ENCODE measurements at places on chromosomes 2 and 18.

GRCh38 chr2:149564983-149565382 is 22.6 kb downstream of the MMADHC start:
- DNase-seq = no peak

DNA sequence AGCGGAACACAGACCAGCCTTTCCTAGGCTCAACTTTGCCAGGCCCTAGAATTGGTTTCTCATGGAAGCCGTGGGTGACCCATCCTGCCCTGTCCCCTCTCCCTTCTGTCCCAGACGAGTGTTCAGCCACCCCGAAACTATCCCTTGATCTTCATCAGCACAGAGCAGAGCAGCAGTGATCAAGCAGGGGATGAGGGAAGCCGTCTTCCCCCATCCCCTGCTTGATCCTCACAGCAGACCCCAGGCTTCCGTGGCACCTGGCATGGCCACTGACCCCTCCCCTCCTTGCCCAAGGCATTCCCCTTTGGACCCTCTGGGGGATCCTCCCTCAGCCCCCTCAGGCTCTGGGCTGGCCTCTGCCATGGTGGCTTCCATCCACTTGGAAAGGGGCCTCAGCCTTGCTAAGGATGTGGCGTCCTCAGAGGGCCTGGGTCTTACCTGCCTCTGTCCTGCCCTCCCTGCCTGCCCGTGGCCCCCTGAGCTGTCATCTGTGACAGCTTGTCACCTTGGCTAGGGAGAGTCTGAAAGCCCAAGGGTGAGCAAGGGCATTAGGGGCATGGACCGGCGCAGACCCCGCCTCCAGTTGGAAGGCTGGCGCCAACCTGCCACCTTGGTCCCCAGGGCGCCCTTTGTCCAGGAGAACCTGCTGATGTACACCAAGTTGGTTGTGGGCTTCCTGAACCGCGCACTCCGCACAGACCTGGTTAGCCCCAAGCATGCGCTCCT is 10.4 kb upstream of the CCDC74A start:
- DNase-seq = no peak

DNA sequence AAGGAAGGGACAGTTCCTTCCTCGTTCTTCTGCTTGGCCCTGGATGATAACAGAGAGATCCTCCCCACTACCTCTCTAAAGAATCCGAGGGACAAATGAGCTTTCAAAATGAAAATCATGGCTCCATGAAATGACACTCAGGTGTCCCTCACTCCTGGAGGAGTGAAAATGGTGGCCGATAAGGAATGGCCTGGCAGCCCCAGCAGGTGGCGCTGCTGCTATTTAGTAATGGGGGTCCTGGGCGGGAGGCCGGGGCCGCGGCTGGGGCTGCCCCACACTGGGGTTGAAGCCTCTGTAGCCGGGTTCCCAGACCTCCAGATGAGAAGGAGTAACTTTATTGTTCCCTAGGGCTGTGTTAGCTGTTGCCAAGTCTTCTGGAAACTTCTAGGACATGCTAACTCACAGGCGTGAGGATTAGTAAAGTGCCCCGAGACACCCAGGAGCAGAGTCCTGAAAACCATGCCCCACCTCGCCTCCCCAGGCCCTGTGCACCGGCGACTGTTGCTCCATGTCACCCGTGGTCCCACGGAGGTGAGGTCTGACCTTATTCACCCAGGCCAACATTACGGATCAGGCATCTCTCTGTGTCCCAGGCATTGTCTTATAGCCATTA is 138.0 kb downstream of the CTIF start:
- DNase-seq = peak; percentile 73

DNA sequence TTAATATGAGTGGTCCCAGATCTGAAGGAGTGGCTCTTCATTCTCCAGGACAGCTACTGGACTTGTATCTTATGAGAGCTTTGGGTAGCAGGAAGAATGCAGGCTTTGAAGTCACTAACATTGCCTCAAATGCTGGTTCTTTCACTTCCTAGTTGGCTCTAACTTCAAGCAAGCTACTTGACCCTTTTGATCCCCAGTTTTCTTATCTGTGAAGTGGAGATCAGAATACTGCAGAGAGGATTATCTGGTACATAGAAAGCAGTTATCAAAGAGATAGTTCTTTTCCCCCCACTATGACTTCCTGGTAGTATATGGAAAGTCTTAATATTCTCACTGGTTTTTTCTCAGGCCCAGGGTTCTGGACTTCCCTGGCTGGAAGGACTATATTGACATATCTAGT is 3.4 kb upstream of the PLCL1 start:
- DNase-seq = no peak

DNA sequence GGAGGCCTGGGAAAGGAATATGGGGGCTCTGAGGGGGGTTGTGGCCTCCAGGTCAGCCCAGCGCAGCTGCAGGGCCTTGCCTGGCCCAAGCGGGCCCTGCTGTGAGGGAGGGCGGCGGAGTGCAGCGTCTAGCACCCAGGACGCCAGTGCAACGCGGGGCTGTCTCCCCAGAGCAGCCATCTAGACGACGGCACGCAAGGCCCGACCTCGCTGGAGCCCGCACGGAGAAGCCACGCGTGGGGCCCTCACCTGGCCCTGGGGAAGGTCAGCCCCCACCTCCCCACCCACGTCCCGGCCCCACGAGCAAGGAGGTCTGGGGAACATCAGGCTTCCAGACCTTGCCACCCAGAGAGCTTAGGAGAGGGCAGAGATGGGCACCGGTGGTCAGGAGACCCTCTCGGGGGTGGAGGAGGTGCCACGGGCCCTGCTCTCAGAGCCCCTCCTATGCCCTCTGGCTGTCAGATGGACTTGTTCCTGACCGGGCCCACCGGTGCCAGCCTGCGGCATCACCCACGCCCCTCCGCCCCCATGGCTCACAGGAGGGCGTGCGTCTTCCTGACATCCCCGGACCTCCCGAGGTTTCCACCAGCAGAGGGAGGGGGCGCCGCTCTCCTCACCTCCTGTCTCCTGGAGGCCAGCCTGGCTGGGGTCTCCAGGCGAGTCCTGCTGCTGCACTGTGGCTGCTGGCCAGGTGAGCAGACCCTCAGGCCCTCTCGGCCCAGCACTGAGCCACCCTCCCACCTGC is 17.0 kb downstream of the GPR35 start:
- no peak for DNase-seq

- DNase-seq = no peak
Measured at GRCh38 chr18:5286525-5286924, 9.0 kb downstream of the ZBTB14 start.

GRCh38 chr2:8653485-8653884 is 28.4 kb upstream of the ID2 start:
- DNase-seq = no peak

- no peak for DNase-seq
Measured at GRCh38 chr2:229868794-229869193, 53.0 kb downstream of the TRIP12 start.

All from CD8-positive, alpha-beta memory T cell (primary cell).